ENCODE measurements at places on chromosomes 3 and 15.

GRCh38 chr15:59699810-59700431 lies 10.8 kb upstream of the BNIP2 start:
- no peak for DNase-seq

- DNase-seq: no peak
Observed at GRCh38 chr15:34324933-34325332, 12.6 kb downstream of the SLC12A6 start.

GRCh38 chr3:8324747-8325146 lies 176.9 kb upstream of the LMCD1 start:
- DNase-seq: peak; percentile 25

DNA sequence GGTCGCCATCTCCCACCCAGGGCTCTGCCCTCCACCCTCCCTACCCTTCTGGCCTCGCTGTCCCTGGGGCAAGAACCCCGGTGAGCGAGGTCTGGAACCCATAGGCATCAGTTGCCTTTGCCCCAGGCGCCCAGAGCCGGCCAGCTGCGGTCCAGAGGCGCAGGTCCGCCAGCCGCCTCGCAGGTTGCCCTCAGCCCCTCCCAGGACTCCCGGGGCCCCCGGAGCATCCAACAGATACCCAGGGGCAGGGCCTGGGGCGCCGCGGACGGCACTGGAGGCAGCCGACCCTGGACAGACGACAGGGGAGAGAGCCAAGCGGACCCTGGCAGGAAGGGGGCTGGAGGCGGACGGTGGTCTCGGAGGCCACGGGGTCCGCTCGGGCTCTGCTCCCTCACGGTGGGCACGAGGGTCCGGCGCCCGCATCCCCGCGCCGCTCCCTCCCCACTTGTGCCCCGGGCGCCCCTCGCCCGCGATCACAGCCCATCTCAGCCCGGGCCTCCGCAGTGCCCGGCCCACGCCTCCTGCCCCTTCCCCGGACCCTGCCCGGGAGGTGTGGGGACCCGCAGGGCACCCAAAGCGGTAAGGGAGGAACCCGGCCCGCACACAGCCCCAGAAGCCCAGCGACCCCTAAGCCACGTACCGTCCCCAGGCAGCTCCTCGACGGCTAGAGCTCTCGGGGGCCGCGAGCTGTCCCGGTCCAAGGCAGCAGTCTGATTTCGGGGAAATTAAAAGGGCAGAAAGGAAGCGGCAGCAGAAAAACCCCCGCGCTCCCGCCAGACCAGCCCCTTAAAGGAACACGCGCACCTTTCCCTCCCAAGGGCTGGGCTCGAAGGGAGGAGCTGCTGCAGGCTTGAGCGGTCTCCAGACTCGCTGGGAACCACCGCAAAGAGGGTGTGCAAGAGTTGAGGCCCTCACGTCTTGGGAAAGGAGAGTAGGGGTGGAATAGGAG lies at the start of gene HAPLN3:
HAPLN3 (minus strand) TSS at position 726 of the 949 bp plus-strand sequence. CDS start 8,246 bp downstream, outside the sequence.
- DNase-seq: no peak

DNA sequence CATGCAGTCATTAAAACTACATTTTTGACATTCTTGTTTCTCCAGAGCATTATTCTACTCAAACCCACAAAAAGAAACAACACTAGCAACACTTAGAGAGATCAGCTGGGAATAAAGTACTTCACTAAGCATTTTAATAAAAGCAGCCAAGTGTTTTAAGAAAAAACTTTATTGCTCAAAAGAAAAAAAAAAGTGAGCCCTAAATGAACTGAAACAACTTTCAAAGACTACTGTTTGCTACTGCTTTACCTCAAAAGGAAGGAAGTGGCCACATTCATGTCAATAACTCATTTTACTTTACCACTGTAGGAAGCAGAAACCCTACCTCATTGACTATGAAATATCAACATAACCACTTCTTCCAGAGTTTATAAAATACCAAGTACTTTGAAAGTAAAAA lies 91.3 kb downstream of the UACA start:
- DNase-seq: no peak

- peak; percentile 57 for DNase-seq
Observed at GRCh38 chr3:192570821-192571791, 156.2 kb downstream of the FGF12 start.

GRCh38 chr3:64440498-64440897 lies 215.2 kb upstream of the PRICKLE2 start:
- no peak for DNase-seq

GRCh38 chr15:74884428-74885223 lies 5.2 kb upstream of the MPI start:
- no peak for DNase-seq

DNA sequence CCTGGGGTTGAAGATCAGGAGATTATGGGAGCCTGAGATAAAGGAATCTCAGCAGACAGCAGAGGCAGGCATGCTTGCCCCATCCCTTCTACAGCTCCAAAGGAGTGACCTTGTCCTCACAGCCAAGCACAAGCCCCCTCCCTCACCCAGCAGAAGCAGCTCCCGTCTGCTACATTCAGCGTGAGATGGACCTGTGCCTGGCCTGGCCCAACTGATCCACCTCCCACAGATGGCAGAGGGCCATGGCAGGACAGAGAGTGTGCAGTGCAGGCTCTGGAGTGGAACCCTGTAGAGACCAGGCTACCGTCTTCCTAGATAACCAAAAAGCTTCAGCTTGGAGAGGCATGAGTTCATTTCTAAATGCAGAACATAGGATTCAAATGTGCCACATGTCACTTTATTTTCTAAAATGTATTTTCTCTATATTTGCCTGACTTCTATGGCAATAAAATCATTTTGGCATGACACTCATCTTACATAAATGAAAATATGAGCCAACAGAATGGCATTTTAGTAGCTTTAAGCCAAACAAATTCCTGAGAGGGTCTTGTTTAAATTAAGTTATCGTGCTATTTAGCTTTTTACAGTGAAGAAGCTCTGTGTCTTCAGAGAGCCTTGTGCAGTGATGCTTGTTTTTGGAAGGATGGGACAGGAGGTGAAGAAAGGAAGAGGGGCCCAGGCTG lies 43.7 kb downstream of the SLC12A8 start:
- DNase-seq: no peak

GRCh38 chr15:65952391-65953053 lies 83.2 kb downstream of the RAB11A start:
- DNase-seq: no peak
